ENCODE measurements at places on chromosomes 13 and 19.

GRCh38 chr19:10111405-10111811 is at the start of gene P2RY11:
Gene P2RY11, plus strand, starts transcription at chr19:10111693. Its CDS starts 29 bp downstream, at chr19:10111722.
- no peak for DNase-seq

- DNase-seq: no peak
Measured at GRCh38 chr13:110971486-110971885, 56.6 kb upstream of the ANKRD10 start.

DNA sequence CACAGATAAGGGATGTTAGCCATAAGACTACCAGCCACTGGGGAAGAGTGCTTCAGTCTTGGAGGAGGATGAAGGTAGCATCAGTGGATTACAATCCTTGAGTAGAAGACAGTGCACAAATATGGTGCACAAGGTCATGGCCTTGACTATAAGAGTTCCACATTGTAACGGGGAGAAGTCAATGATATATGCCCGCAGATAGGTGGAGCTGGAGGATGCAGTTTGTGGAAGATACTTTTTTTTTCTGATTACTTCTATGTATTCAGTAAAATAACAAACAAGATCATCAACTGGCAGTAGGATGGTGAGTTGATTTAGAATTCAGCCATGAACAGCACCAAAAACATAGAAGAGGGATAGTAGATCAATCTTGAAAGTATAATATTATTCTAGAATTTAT is 926.8 kb upstream of the MIR17HG start:
- DNase-seq: no peak

- no peak for DNase-seq
Measured at GRCh38 chr13:48431431-48431830, 18.5 kb upstream of the LPAR6 start.

GRCh38 chr19:41421314-41421713 is 5.9 kb downstream of the B3GNT8 start:
- no peak for DNase-seq

- no peak for DNase-seq
Measured at GRCh38 chr19:41882568-41883462, at the start of gene ARHGEF1. Gene ARHGEF1, plus strand, starts transcription at chr19:41883184. Its CDS starts 4,899 bp downstream, at chr19:41888083.

- no peak for DNase-seq
Measured at GRCh38 chr13:110305949-110306339, 1.0 kb downstream of the COL4A1 start.

DNA sequence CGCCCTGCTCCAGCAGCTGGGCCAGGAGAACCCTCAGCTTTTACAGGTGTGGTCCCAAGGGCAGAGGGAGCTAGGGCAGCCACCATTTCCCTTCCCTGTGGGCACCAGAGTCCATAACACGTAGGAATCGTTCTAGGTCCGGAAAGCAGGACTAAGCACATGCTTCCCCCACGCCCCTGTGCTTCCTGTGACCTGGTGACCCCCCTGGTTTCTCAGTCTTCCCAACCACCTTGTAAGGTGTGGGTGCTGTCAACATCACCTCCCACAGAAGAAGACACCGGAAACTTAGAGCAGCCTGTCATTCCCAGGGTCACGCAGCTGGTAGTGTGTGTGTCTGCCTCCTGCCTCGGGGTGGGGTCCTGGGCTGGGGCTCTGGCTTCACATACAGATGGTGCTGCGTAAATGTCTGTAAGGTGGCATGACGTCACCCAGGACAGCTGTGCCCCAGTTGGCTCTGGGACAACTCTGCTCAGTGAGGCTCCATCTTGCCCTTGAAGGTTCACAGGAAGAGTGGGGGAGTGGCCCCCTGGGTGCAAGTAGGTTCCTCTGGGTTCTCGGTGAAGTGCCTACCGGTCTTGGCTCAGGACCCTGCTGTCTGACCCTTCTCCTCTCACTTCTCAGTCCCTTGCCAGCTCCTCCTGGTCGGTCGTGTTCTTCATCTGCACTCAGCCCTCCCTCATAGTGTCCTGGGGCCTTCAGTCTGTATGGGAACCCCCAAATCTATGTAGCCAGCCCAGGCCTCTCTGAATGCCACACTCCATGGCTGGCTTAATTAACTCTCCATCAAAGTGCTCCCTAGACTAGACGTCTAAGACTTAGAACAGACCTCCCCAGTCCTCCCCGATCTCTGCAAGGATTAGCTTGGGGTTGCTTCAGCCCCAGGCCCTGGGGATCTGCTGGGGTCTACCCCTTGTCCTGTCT is 4.0 kb downstream of the RAD23A start:
- DNase-seq: no peak

All from GOT3 (cell line).